ENCODE measurements at places on chromosomes 6 and 20.

DNA sequence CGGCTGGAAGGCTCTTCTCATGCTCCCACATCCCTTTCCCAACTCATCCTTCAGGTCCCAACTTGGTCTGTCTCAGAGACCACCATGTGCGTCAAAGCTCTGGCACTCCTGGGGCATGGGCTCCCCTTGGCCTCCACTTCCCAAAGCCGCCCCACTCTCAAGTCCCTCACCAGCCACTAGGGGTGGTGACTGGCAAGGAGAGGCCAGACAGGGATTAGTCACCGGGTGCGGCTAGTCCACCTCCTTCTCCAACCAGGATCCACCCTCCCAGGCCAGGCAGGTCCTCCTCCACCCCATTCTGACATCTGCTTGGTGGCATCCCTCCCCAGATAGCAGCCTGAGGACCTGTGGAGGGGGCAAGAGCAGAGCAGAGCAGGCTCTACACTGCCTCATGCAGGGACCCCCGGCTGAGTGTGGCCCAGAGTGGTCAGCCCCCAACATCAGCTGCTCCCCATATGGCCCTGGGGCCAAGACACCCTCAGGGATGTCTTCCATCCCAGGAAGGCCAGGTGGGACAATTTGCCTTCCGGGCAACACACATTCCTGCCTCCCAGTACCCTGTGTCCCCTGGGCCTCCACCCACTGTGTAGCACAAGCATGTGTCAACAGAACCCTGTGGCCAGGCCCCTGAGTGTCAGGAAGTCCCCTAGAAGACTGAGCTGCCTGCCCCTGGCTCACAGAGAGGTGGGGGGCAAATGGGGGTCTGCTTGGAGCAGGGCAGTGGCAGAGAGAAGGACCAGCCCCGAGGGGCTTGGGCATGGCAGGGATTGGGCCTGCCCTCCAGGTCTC, 29.2 kb downstream of the YTHDF1 start:
- no peak for DNase-seq

- DNase-seq = no peak
These were observed at the start of gene C20orf141 for GRCh38 chr20:2814587-2815051. Gene C20orf141 (plus strand): TSS chr20:2814987. CDS start chr20:2815185, 198 bp downstream.

DNA sequence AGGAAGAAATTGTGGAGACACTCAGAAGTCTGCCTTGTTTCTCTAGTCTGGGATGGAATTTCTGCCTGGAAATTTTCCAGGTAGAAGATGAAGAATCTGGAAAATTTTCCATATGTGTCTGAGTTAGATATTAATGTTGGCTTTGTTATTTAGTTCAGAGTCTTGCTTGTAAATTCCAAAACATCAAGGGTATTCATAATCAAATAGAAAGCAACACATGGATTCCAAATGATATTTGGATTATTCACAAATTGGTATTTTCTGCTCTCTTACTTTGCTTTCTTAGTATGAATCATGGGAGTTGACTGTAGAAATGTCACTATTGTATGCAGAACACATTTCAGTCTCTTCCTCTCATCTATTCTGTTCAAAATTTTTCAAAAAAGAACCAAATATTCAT, 116.0 kb downstream of the GRIK2 start:
- no peak for DNase-seq

DNA sequence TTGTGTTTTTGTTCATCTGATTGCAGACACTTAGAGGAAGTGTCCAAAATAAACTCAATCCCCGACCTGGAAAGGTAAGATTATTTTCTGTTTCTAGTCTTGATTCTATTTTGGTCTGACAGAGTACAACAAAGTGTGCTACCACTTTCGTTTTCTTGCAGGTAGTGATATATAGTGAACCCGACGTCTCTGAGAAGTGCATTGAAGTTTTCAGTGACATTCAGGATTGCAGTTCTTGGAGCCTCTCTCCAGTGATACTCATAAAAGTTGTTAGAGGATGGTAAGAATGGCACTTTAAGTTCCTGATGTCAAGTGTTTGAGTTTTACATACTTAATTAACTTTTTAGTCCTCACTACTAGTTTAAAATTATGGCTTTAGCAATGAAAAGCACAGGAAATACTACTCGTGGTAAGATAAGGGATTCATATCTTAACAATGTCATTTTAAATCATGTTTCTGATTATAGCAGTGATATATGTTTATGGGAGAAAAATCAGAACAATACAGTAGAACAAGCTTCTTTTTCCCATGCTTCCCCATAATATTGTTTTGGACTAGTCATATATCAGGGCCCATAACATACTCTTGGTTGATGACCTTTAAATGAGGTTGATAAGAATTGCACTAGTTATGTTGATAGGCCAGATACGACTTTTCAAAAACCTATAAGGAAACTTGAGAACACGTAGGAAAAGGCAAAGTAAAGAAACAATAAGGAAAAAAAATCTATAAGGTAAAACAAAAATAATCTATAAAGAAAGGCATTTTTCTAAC, 104.0 kb downstream of the RTN4IP1 start:
- no peak for DNase-seq

DNA sequence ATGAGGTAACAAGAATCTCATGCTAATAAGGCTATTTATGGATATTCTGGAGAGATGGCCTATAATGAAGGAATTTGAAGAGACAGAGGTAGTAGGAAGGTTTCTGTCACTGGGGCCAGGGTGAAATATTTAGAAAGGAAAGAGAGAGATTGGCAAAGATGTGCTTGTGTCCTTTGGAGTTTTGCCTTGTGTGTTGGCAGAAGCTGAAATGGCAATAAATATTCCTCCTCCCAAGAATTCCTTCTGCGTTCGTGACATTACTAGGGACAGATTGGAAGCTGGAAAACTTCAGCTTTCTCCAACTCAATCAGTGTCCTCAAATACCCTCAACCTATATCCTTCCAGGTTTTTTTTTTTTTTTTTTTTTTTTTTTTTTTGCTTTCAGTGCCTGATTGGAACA, 6.3 kb downstream of the SAMD5 start:
- no peak for DNase-seq

DNA sequence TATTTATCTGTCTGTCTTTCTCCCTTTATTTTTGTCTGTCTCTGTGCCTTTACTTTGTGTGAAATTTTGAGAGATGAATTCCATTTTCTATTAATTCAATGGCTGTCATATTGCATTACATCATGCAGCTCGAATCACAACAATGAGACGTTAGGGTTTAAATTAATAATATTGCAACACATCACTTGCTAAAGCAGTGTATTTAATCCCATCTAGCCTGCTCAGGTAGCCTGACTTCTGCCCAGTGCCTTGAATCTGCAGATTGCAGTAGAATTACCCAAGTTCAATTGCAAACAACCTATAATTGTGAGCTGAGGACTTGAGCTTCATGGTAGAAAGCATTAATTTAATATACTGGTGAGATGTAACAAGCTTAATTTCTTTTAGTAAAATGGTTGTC, 235.7 kb upstream of the TSHZ2 start:
- DNase-seq = no peak

DNA sequence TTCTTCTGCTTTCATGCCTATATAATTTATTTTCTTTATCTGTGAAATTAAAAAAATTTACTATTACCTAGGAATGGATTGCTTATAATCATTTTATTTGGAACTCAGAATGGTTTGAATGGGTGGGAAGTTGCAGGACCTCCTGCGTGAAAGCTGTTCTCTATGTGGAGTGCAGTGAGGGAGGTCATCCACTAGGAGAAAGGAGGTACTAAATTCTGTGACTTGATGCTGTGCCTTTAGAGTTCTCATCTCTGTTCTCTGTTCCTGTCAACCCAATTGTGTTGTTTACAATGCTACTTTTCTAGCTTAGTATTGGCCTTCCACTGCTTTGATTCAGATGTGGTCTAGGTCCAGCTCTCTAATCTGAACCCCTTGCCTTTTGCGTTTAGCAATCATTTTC, 65.0 kb upstream of the HIVEP1 start:
- DNase-seq = no peak

GRCh38 chr6:34654061-34654710, 42.4 kb downstream of the ILRUN start:
- DNase-seq = no peak

GRCh38 chr20:13220904-13221297, at the start of gene ISM1:
Gene ISM1 (plus strand): TSS chr20:13221274. CDS start chr20:13221777, 503 bp downstream.
- DNase-seq = peak; percentile 66

DNA sequence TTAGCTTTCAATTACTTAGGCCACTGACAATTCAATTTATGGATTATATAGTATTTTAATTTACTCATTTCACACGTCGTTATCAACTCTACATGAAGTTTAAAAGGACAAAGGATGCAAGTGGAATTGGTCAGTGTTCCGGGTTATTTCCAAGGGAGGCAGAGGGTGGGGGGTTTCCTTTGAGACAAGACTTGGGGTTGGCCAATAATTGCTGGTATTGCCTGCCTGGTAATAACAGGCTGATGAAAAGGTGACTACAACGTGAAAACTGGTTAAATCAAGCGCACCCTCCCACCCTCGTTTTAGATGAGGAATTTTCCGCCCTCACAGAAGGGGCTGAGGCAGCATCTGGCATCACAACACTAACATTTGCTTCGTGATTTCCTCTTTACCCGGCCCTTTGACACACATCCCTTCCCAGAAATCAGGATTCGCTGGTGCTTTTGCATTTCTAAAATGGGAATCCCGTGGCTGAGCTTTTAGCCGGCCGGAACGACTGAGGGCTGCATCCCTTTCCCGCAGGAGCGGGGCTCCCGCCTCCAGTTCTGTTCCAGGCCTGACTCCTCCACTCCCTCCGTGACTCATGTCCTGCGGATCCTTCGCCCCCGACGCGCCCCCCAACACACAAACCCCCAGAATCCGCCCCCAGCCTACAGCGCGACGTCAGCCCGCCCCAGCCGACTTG, 999 bp upstream of the PIM1 start:
- no peak for DNase-seq

- DNase-seq = no peak
These were observed 117.4 kb downstream of the MAFB start for GRCh38 chr20:40571639-40572038.

DNA sequence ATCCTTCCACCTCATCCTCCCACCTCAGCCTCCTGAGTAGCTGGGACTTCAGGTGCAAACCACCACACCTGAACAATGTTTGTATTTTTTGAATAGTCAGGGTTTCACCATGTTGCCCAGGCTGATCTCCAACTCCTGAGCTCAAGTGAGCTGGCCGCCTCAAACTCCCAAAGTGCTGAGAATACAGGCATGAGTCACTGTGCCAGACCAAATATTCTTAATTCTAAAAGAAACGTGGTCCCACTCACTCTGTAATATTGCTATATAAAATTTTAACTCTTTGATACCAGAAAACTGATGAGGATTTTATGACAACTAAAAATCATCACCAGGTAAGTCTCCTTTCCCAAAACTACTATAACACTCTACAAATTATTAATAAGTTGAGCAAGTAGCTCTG, 716.8 kb upstream of the GJE1 start:
- no peak for DNase-seq

DNA sequence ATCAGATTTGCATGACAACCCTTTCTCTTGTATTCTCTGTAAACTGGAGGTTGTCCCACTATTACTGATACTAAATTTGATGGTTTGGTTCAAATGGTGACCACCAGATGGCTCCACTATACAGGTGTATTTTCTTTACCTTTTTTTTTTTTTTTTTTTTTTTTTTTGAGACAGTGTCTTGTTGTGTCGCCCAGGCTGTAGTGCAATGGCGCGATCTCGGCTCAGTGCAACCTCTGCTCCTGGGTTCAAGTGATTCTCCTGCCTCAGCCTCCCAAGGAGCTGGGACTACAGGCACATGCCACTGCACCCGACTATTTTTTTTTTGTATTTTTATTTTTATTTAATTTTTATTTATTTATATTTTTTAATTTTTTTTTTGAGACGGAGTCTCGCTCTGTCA, 6.6 kb upstream of the WTAP start:
- no peak for DNase-seq

All from upper lobe of right lung (tissue), 1 donor.